Uterine smooth muscle cell (primary cell): ENCODE measurements at places on chromosomes 2 and 18. TPM values are rescaled to one million over a fixed set of nuclear protein-coding genes. Genes with fewer than 3 reads are reported as not detected.

The STARD6 gene
- total RNA-seq, result not detected in 2 replicates

The IMPA2 gene
- total RNA-seq, result 11.7 and 19.1 TPM in 2 replicates

The RNF144A gene
- 12.0 TPM in 2 replicates for total RNA-seq

The CFC1 gene
- total RNA-seq, result not detected in 2 replicates

The XIRP2 gene
- total RNA-seq, result 1.00 and 1.2 TPM in 2 replicates

The IL36G gene
- total RNA-seq, result not detected in 2 replicates

The TSGA10 gene
- total RNA-seq, result 3.7 and 5.1 TPM in 2 replicates

The TANC1 gene
- total RNA-seq, result 12.4 and 27.7 TPM in 2 replicates

The ERBB4 gene
- under 0.01 and 0.11 TPM in 2 replicates for total RNA-seq

The EDAR gene
- not detected in 2 replicates for total RNA-seq

The NPPC gene
- total RNA-seq, result 1.3 TPM in 1 of 2 replicates, not detected in the other

The MARCHF4 gene
- 2.4 and 3.1 TPM in 2 replicates for total RNA-seq

The NTSR2 gene
- total RNA-seq, result not detected in 2 replicates

The COLEC11 gene
- total RNA-seq, result under 0.01 TPM in 1 of 2 replicates, not detected in the other

The DLX1 gene
- total RNA-seq, result 0.11 TPM in 1 of 2 replicates, not detected in the other

The GALNT1 gene
- 57.3 and 60.6 TPM in 2 replicates for total RNA-seq

The MOGAT1 gene
- total RNA-seq, result not detected in 2 replicates

The REG3G gene
- total RNA-seq, result not detected in 2 replicates

The LYPD1 gene
- total RNA-seq, result 0.22 and 1.1 TPM in 2 replicates

The GPR39 gene
- total RNA-seq, result 3.1 and 7.6 TPM in 2 replicates

The ALPI gene
- not detected in 2 replicates for total RNA-seq

The PTPN2 gene
- total RNA-seq, result 22.4 and 24.2 TPM in 2 replicates

The MALL gene
- 18.1 and 59.2 TPM in 2 replicates for total RNA-seq

The CFAP53 gene
- total RNA-seq, result 0.33 and 1.1 TPM in 2 replicates

The RND3 gene
- 1,131 and 2,039 TPM in 2 replicates for total RNA-seq

The DOK6 gene
- total RNA-seq, result 1.2 and 2.7 TPM in 2 replicates

The RSAD2 gene
- 1.00 and 1.5 TPM in 2 replicates for total RNA-seq

The NPAS2 gene
- 7.2 and 14.4 TPM in 2 replicates for total RNA-seq

The NEU2 gene
- total RNA-seq, result not detected in 2 replicates

The SP9 gene
- not detected in 2 replicates for total RNA-seq

The MDH1B gene
- 0.44 and 1.6 TPM in 2 replicates for total RNA-seq

The ANKRD30B gene
- 0.12 and 0.55 TPM in 2 replicates for total RNA-seq

The GALNT5 gene
- 1.8 and 7.2 TPM in 2 replicates for total RNA-seq

The CRYGC gene
- not detected in 2 replicates for total RNA-seq

The HOXD10 gene
- 2.3 and 4.0 TPM in 2 replicates for total RNA-seq

The DYTN gene
- total RNA-seq, result not detected in 2 replicates

The LOXL3 gene
- total RNA-seq, result 12.1 and 28.0 TPM in 2 replicates

The MLPH gene
- total RNA-seq, result 29.1 and 110 TPM in 2 replicates

The SRD5A2 gene
- total RNA-seq, result not detected in 2 replicates

The TP53I3 gene
- 31.3 and 65.1 TPM in 2 replicates for total RNA-seq

The DNAJC10 gene
- total RNA-seq, result 154 and 193 TPM in 2 replicates

The SERPINB12 gene
- not detected in 2 replicates for total RNA-seq

The KDM3A gene
- total RNA-seq, result 21.4 and 24.9 TPM in 2 replicates

The SIGLEC15 gene
- total RNA-seq, result 0.87 and 1.2 TPM in 2 replicates

The DNAH7 gene
- 0.77 and 1.4 TPM in 2 replicates for total RNA-seq

The KIF5C gene
- total RNA-seq, result 0.66 and 0.87 TPM in 2 replicates

The RAB17 gene
- total RNA-seq, result 0.11 and 0.12 TPM in 2 replicates

The MRO gene
- total RNA-seq, result 0.12 TPM in 1 of 2 replicates, not detected in the other

The COL4A3 gene
- 0.25 and 1.1 TPM in 2 replicates for total RNA-seq

The TNFRSF11A gene
- total RNA-seq, result 0.22 and 0.25 TPM in 2 replicates

The RAD51AP2 gene
- total RNA-seq, result 0.11 TPM in 1 of 2 replicates, not detected in the other

The CNTNAP5 gene
- not detected in 2 replicates for total RNA-seq

The IL36RN gene
- under 0.01 TPM in 1 of 2 replicates, not detected in the other for total RNA-seq

The SPTBN1 gene
- 241 and 243 TPM in 2 replicates for total RNA-seq

The FIGN gene
- total RNA-seq, result 1.4 and 1.7 TPM in 2 replicates

The DSEL gene
- 69.8 and 80.0 TPM in 2 replicates for total RNA-seq

The SULT1C2 gene
- 0.33 and 0.62 TPM in 2 replicates for total RNA-seq

The COLEC12 gene
- 7.2 and 13.2 TPM in 2 replicates for total RNA-seq

The CDH7 gene
- not detected in 2 replicates for total RNA-seq
